ENCODE measurements at places on chromosomes 12 and 14.

- no peak for DNase-seq
Measured at GRCh38 chr14:99073431-99073830, 198.6 kb downstream of the BCL11B start.

DNA sequence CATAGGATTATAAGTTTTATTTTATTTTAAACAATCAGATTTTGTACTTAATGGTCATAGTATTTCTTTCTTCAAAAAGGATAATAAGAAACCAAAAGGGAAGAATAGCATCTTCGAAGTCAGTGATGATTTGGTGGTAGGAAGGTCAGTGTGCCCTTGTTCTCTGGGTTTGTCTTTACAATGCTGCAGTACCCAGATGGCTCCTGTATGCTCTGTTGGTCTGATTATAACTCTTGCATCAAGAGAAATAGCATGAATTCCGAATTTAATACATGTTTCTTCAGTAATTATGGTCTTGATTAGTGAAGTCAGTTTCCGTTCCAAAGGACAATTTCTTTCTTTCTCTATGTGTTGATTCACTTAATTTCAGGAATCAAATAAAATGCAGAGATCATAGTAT lies 180.2 kb downstream of the TMTC2 start:
- no peak for DNase-seq

GRCh38 chr14:93369713-93370266 lies 22.8 kb downstream of the COX8C start:
- DNase-seq = no peak

GRCh38 chr12:54571193-54572188 lies 17.0 kb downstream of the PPP1R1A start:
- no peak for DNase-seq

DNA sequence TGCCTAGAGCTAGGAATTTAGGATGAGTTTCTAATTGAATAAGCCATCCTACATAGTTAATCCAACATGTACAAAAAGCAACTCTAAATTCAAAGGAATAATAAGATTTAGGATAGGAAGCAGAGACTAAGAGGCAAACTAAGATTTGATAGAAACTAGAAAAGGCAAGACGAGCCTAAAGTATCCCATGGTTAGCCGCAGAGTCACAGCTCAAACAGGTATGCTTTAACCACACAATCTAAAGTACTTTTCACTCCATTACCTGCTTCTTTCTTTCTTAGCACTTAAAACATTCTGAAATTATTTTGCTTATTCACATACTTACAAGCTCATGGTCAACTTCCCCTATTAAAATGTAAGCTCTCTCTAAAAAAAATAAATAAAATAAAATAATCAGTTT lies 51.8 kb downstream of the OTOGL start:
- DNase-seq = no peak

GRCh38 chr14:69673578-69674305 lies 62.3 kb downstream of the SUSD6 start:
- no peak for DNase-seq

- DNase-seq = no peak
Measured at GRCh38 chr12:101001669-101002068, 207.1 kb downstream of the ANO4 start.

DNA sequence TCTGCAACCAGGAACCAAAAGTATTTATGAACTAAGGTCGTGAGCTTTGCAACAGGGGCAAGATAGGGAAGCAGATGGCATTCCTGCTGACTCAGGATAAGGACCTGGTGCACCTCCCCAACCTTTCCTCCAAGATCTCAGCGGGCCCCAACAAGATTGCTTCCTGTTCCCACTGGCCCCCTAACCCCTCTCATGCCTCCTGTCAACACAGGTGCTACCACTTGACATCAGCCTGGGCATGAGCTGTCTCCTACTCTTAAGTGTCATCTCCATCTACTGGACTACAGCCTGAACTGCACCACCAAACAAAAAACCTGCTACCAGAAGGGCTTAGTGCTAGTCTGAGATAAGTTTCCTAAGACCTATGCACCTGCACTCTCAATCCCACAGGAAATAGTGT lies 32.7 kb downstream of the MED6 start:
- peak; percentile 7 for DNase-seq

GRCh38 chr14:29847056-29847380 lies 80.6 kb downstream of the PRKD1 start:
- DNase-seq = no peak

GRCh38 chr14:89828471-89829165 lies 125.9 kb downstream of the EFCAB11 start:
- no peak for DNase-seq

GRCh38 chr12:47094804-47095203 lies 15.0 kb upstream of the AMIGO2 start:
- DNase-seq = no peak

DNA sequence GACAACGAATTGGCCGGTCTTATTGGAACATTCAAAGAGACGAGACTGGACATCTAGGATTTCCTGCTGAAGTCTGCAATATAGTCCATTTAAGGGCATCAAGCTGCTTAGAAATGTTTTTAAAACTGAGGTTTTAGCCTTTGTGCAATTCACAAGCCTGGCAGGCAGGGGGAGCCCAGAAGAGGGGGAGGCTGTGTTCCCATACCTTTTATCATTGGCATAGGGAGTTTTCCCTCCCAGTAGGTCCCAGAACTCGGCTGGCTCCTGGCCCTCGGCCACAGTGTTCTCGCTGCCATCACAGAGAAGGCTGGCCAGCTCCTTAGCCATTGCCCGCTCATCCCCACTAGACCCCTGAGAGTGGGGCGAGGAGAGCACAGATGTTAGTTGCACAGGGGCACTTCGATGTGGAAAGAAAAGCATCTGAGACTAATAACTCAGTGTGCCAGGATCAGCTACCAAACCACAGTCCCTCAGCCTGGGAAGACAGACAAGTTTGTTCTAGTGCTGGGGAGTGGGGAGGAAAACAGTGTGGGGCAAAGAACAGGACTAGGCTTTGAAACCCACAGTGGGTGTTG lies 15.1 kb downstream of the AVIL start:
- DNase-seq = no peak

DNA sequence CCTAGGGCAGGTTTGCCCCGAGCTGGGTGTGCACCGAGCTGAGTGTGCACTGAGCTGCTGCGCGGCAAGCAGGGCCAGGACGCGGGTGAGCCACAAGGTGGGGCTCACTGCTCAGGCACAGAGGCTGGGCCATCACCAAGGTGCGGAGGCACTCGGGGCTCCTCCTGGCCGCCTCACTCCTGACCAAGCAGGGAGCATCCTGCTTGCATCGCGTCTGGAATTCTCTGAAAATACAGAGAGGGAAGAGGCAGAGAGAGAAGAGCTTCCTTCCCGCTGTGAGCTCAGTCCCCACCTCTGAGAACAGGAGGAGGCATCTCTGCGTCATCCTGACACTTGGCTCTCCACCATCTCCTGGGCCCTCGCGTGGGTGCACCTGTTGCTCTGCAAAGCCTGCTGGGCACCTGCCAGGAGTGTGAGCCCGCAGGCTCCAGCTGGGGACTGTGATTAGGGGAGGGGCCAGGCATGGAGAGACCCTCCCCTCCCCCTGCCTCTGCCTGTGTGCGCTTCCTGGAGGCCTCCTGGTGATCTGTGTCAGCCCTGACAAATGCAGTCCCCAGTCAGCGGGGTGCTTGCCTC lies 116.3 kb downstream of the GLT1D1 start:
- DNase-seq = peak; percentile 53

DNA sequence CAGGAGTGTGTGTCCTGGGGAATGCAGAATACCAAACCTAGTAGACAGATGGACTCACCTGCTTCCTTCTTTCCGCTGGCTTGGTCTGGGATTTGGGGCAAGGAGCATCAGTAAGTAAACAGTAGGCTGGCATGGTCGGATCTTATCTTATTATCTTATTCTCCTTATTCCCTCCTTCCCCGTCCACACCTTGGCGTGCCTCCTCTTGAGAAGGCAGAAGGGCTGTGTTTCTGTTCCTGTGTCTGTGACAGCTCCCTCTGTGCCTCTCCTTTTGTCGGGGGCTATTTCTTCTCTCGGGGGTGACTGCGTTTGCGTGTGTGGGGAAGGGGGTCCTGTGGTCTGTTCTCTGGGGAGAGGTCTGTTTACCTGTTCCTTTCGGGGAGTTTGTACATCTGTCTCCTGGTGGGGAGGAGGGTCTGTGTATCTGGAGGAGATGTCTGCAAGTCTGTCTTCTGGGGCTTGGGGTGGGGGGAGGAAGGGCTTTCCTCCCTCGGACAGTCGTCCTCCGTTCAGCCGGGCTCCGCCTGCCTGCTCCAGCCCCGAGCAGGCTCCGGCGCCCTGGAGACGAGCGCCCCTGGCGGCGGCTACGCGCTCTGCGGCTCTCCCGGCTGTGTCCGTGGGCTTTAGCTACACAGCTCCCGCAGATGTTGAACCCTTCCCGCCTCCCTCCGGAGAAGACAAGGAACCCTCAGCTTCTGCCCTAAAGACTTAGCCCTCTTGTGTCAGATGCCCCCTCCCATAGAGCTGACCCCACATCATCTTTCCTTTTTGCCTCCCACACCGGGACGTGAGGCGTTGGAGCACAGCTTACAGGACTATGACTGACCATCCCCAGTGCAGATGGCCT lies 4.4 kb downstream of the KRT86 start:
- DNase-seq = peak; percentile 84

GRCh38 chr14:105042813-105043212 lies 21.9 kb upstream of the CDCA4 start:
- DNase-seq = no peak

- no peak for DNase-seq
Measured at GRCh38 chr12:4118601-4119156, 154.9 kb upstream of the CCND2 start.

- no peak for DNase-seq
Measured at GRCh38 chr14:59197695-59198262, 9.3 kb downstream of the DAAM1 start.

DNA sequence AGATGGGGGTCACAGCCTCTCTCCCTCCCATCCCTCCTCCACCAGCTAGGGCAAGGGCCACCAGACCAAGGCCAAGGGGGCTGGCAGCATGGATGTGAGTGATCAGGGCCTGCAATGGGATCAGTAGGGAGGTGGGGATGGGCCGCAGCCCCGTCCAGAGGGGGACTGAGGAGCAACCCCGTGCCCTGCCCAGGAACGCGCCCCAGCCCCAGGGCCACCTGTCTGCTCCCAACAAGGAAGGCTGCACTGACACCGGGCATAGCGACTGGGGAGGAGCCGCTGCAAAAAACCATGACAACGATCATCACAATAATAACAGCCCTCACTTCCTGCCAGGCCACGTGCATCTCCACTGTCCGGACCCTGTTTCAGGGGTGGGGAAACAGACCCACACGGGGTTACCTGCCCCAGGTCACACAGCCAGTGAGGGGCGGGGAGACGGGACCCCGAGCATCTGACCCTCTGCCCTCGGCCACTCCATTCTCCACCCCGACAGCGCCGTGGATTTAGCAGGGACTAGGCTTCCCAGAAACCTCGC lies 24.3 kb downstream of the NCOR2 start:
- peak; percentile 81 for DNase-seq

DNA sequence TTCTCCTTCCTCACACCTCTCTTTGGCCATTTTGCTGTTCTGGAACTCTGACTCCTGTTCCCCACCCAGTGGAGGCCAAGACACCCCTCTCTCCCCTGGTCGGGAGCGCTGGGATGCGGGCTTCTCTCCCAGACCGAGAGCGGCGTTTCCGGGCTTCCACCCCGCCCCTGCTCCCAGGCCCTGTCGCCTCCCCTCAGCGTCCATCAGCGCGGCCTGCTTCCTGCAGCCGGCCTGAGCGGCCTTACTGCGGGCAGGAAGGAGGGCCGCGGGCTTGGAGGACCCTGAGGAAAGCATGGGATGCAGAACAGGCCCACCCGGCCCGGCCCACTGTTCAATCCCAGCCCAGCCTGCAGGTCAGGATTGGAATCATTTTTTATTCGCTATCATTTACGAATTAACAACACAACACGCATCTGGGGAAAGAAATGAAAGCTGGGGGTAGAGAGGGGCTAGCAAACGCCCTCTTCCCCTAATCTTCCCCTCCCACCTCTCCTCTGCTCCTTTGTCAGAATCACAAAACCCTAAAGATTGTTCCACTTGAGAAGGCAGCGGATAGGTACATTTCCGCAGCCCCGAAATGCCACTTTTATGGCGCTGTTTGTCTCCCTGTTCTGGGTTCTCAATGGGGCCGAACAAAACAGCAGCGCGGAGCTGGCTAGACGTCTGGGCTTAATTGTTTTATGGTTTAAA lies 3.8 kb upstream of the HOXC8 start:
- no peak for DNase-seq

DNA sequence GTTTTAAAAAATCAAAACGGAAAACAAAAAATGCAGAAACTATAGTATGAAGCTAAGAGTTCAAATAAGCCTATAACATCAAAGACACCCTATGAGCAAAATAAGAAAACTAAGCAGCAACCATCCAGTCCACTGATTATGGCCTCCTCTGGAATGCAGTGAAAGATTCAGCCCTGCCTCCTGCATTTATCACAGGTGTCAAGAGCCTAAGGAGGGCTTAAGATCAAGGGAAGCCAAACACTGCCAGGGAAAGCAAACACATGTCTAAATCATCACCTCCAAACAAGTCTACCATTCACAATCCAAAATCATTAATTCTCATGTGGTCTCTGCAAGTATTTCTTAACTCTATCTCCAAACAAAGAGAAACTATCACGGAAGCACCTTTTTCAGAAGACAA lies 28.4 kb downstream of the SARNP start:
- DNase-seq = no peak

DNA sequence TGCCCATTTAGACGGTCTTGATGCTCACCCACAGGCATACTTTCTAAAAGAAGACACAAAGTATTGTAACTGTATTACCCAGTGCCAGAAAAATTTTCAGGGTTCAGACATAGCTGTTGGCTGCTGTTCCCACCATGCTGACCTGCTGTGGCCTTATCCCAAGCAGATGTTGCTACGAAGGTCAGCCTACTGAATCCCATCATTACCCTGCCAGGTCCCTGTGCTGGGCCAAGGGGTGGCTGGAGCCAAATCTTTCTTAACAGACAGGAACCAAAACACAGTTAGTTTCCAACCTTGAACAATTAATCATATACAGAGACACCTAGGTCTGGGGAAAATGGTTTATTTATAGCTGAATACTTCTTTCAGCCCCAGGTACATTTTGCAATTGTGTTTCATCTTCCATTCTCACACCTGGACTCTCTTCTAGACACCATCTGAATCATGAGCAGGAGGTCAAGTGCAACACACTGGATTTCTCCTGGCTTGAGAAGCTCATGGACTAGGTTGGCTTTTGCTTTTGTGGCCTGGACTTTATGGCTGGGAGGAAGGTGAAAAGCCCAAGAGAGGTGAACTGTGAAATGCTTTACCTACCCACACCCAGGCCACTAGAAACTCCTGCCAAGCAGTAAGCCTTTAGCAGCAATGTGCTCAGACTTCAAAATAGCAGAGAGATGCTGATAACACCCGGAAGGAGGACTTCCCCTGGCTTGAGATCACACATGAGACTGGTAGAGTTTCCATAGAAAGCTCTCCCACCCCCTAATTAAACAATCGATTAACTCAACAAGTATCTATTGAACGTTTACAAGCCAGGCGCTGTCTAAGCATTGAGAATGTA lies 150.1 kb downstream of the SUDS3 start:
- DNase-seq = no peak

GRCh38 chr12:97545804-97546203 lies 83.2 kb downstream of the RMST start:
- no peak for DNase-seq

- DNase-seq = no peak
Measured at GRCh38 chr12:58860056-58860787, 60.1 kb downstream of the LRIG3 start.

GRCh38 chr12:9741726-9742125 lies 8.8 kb upstream of the CLECL1 start:
- no peak for DNase-seq
